D721Med (cell line): ENCODE measurements at places on chromosomes 7 and 10.

- no peak for DNase-seq
Observed at GRCh38 chr7:118214833-118215182, 9.7 kb upstream of the ANKRD7 start.

GRCh38 chr10:10798102-10798863 lies 219.4 kb upstream of the CELF2 start:
- DNase-seq = no peak

- DNase-seq = no peak
Observed at GRCh38 chr7:106968160-106968559, 76.3 kb upstream of the PRKAR2B start.

- peak; percentile 29 for DNase-seq
Observed at GRCh38 chr7:95527033-95527775, 41.5 kb downstream of the ASB4 start.

GRCh38 chr7:106089647-106090046 lies 22.5 kb downstream of the SYPL1 start:
- no peak for DNase-seq
